ENCODE measurements at places on chromosomes 6 and 20.
A peak's percentile ranks its signal among the peaks of the same experiment; 100 is the strongest.

DNA sequence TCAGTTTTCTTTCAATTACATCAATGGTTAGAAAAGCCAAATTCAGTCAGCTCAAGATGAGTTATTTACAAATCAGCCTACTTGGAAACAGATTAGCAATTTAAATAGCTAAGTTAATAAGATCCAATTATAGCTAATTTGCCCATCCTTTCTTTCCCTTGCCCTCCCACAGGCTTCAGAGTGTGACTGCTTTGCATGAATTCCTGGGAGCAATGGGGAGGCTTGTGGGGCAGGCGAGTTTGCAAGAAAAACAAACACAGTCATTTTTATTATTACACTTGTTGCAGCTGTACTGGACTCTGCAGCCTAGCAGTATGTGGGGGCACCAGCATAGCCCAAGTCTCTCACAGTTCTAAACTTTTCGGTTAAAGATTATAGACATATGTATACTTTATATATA, 219.0 kb downstream of the NKAIN2 start:
- no peak for DNase-seq

DNA sequence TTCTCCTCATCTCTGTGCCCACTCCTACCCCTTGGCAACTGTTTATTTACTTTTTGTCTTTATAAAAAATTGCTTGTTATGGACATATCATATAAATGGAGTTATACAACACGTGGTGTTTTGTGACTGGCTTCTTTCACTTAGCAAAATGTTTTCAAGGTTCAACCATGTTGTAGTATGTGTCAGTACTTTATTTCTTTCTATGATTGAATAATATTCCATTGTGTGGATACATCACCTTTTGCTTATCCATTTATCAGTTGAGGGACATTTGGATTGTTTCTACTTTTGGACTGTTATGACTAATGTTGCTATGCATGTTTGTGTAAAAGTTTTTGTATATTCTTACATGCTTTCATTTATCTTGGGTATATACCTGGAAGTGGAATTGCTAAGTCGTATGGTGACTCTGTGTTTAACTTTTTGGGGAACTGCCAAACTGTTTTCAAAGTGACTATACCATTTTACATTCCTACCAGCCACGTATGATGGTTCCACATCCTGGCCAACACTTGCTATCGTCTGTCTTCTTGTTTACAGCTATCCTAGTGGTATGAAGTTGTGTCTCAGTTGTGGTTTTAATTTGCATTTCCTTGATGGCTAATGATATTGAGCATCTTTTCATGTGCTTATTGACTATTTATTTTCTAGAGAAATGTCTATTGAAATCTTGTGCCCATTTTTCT, 84.4 kb downstream of the SLX4IP start:
- DNase-seq = no peak

- DNase-seq = no peak
Observed at GRCh38 chr6:35094183-35094582, 47.0 kb downstream of the TCP11 start.

GRCh38 chr6:100126790-100127484, 132.9 kb upstream of the MCHR2 start:
- no peak for DNase-seq

DNA sequence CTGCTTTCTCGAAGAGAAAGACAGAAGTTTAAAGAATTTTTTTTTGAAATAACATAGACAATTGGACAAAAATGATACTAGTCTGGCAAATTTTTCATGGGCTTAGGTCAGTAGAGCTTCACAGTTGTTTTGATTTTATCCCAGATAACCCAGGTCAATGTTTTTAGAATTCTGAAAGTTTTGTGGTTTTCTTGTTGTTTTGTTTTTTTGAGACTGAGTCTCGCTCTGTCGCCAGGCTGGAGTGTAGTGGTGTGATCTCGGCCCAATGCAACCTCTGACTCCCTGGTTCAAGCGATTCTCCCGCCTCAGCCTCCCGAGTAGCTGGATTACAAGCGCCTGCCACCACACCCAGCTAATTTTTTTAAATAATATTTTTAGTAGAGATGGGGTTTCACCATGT, 22.8 kb downstream of the KIF13A start:
- DNase-seq = no peak

DNA sequence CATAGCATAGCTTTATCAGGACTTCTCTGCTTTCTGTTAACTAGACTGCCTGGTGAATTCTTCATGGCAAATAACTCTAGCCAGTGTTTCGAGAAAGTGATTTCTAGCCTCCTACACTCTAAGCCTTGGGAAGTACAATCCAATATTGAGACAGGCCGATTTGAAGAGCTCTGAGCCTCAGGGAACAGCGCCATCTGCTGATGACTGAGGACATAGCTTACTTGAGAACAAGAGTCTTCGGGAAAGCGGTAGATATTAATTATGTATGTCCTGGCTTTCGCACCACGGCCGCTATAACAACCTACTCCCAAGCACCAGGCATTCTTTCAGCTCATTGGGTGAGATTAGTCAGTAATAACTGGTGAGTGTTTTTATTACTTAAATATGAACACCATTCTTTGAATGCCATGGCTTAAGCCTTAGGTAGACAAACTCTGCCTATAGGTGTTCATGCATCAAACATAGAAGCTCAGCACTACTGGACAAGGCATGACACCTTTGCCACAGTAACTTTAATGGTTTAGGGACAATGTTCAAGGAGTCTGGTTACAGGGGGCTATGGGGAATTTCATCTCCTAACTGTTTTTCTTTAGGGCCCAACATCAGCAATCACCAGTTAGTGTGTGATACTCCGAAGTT, 518.6 kb downstream of the BMP2 start:
- peak; percentile 83 for DNase-seq

DNA sequence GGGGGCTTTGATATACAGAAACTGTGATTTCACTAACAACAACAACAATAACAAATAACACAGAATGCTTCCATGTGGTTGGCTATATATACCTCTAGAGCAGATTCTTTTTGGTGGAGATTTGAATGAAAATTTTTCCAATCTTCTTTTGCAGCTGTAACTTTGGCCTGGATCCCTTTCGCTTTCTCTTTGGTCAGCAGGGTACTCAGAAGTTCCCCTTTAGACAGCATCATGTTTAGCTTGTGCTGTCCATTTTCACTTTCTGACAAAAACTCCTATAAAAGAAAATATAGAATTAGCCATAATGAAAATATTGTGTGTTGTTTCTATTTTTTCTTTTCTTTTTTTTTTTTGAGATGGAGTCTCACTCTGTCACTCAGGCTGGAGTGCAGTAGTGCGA, 264.2 kb downstream of the SYNE1 start:
- DNase-seq = no peak

GRCh38 chr20:4216142-4216735, 200.9 kb upstream of the RNF24 start:
- DNase-seq = no peak

- no peak for DNase-seq
Observed at GRCh38 chr6:15063253-15063853, 182.5 kb upstream of the JARID2 start.

GRCh38 chr6:161001421-161001820, 9.9 kb downstream of the MAP3K4 start:
- DNase-seq = no peak

- no peak for DNase-seq
Observed at GRCh38 chr6:161557333-161558107, 283.7 kb upstream of the AGPAT4 start.

GRCh38 chr6:124147621-124148020, 344.0 kb downstream of the NKAIN2 start:
- DNase-seq = no peak

DNA sequence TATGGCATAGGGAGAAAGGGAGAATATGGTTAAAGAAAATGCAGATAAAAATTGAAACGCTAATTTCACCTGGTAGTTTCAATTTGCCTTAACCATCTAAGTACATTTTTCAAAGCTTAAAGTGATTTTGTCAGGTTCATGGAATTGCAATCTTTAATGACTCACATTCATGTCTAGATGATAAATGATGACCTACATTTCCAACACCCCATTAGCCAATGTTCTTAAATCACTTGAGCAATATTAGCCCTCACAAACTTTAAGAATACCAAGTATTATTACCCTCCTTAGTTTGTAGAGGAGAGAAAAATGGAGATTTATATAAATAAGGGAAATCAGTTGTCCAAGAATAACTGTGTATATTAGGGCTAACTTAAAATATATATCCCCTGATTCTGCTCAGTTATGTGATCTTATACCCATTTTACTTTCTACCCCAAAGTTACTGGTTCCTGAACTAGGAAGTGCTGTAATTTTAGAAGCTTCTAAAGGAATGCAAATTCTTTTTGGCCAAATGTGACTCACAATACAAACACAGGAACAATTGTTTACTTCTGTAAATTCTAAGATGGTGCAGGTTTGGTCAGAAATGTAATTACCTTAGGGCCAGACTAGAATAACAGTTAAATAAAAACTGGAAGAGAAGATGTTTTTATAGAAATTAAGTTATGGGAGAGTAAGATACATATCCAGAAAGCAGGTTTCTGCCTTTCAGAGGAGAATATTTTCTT, 34.5 kb downstream of the TPBG start:
- DNase-seq = no peak

DNA sequence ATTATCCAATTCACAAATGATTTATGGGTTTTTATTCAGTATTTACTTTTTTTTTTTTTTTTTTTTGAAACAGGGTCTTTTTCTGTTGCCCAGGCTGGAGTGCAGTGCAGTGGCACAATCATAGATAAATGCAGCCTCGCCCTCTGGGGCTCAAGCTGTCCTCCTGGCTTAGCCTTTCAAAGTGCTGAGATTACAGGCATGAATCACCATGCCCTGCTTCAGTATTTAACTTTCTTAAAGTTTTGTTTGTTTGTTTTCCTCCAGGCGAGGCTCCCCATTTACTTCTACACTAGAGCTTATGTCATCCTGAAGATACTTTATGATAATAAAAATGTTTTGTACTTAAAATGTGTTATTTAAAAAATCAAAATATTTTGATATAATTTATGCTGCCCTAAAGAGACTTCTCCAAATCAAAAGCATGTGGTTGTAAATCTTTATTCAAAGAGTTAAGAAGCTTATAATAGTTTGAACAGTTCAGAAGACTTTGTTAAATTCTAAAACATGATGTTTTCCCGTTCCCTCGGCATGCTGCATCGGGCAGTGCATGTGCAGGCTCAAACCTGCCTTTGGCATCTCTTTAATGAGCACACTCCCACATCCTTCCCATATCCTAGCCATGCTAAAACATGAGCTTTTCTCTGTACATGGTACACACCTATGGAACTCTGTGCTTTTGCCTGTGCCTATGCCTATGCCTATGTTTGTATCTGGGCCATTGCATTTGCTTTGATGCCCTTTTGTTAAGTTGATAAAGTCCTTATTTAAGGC, 11.0 kb downstream of the SMPDL3A start:
- DNase-seq = no peak

GRCh38 chr6:113147544-113147943, 709.6 kb upstream of the MARCKS start:
- no peak for DNase-seq

- DNase-seq = no peak
Observed at GRCh38 chr20:47041396-47041899, 146.8 kb downstream of the EYA2 start.

DNA sequence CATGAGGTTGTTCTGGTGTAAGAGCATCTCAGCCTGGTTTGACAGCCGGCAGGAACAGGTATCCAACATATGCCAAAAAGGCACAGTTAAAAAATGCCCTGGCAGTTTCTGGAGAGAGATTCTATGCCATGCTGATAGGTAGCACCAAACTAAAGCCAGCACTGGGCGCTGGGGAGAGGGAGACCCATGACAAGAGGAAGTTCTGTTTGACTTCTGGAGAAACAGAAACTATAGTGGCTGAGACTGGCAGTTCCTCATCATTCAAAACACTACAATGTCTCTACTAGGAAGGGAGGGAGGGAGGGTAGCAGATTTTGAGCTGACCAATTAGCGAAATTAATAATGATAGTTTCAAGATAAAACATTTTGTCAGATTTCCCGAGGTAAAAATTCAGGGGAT, 174.1 kb downstream of the ADAT2 start:
- no peak for DNase-seq

- no peak for DNase-seq
Observed at GRCh38 chr6:157988700-157989063, 7.0 kb downstream of the SYNJ2 start.

DNA sequence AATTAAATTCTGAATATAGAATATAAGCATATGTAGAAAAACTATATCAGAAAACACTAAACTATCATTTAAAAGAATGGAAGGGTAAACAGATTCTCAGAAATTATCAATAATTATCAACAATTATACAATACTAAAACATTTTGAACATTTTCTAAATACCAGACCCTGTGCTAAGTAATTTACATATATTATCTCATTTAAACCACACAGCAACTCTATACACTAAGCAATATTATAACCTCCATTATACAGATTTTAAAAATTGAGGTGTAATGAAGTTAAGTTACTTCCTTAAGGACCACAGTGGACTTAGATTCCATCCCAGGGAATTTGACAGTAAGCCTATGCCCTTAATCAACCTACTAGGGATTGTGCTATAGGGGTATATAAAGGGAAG, 33.3 kb downstream of the DTNBP1 start:
- no peak for DNase-seq

- DNase-seq = no peak
Observed at GRCh38 chr6:150227281-150227680, 84.4 kb downstream of the PPP1R14C start.

GRCh38 chr20:19256085-19256484, 43.6 kb downstream of the SLC24A3 start:
- no peak for DNase-seq

GRCh38 chr6:109105681-109106080, 10.4 kb downstream of the CEP57L1 start:
- no peak for DNase-seq

GRCh38 chr6:50791900-50792508, 26.7 kb upstream of the TFAP2B start:
- DNase-seq = peak; percentile 7

DNA sequence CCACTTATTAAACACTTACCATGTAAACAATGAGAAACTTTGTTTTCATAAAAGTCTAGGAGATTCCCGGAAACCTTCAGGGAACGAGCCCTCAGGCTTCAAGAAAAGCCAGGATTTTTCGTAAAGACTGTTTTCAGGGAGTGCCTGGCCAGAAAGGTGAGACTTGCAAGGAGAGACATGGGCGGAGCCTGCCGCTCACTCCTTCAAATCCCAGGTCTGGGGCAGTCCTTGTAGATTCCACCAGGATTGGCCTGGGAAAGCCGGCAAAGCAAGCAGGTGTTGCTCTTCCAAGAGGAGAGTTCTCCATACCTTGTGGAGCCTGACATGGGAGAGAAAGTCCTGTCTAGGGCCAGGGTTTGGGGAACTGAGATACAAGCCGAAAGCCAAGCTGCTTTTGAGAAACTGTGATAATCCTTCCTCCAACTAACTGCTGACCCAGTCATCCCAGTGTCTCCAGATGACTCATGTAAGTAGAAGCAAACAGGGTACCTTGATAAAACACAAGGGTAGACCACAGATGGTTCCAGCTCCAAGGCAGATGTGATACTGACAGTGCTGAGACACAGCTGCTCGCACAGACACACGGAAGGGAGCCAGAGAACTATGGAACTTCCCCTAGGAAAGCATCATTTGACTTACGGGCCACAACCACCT, 69.4 kb upstream of the NAA20 start:
- DNase-seq = no peak

GRCh38 chr6:27280064-27280539, 32.0 kb downstream of the POM121L2 start:
- no peak for DNase-seq

- no peak for DNase-seq
Observed at GRCh38 chr6:2158596-2159271, 86.7 kb downstream of the GMDS start.
